ENCODE measurements at places on chromosomes 6 and 20.

DNA sequence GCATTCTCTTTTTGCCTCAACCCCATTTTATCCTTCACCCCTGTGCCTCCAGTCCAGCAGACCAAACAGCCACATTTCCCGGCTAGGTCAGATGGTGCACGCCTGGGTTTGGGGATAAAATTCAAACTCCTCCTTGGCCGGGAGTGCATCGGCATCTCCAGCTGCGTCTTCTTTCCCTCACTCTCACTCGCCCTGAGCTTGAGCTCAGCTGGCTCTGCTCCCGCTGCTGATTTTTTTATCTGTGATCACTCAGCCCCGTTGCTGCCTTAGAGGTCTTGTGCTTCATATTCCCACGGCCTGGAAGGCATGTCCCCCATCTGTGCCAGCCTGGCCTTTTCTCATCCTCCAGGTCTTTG lies 6.8 kb upstream of the EZR start:
- ATAC-seq: peak; percentile 61

- ATAC-seq: no peak
Observed at GRCh38 chr20:46264391-46265266, 43.7 kb downstream of the CDH22 start.

GRCh38 chr6:149360536-149360935 lies 39.5 kb upstream of the SUMO4 start:
- ATAC-seq: no peak

GRCh38 chr6:160386869-160387530 lies 38.8 kb downstream of the SLC22A3 start:
- ATAC-seq: peak; percentile 68

DNA sequence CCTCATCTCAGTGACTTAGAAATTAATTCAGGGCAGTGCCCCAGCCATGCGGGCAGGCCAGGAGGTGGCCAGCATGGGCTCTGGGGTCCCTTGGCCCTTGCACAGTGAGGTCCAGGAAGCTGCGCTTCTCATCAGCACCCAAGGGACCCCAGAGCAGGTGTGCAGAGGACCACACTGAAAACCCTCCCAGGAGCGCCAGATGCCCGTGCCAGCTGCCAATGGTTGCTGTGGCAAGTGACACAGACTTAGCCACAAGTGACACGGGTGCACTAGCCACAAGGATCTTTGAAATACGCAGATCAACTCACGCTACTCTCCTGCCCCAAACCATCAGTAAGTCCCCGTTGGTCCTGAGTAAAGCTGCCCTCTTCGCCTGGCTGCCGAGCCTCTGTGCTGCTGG lies 88.1 kb downstream of the ERMARD start:
- no peak for ATAC-seq

- ATAC-seq: no peak
Observed at GRCh38 chr6:27785294-27785693, 126.9 kb downstream of the OR2B2 start.

- no peak for ATAC-seq
Observed at GRCh38 chr6:101281266-101281665, 112.2 kb upstream of the GRIK2 start.

GRCh38 chr6:69758214-69758613 lies 38.6 kb downstream of the LMBRD1 start:
- ATAC-seq: no peak

DNA sequence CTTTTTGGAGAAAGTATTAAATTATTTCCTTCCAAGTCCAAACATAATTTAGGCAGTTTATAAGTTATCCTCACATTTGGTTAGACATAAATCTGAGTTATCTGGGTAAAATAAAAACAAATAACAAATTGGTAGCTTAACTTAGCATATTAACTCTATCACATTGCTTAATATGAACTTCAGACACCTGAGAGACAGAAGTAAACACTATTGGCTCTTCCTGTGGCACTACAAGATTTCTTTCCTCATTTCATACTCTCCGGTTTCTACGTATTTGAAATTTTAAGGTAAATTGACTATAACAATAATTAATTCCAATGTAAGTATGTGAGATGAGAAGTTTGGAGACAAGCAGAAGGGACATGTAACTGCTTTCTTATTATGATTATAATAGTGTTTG lies 106.8 kb downstream of the TRMT11 start:
- no peak for ATAC-seq

DNA sequence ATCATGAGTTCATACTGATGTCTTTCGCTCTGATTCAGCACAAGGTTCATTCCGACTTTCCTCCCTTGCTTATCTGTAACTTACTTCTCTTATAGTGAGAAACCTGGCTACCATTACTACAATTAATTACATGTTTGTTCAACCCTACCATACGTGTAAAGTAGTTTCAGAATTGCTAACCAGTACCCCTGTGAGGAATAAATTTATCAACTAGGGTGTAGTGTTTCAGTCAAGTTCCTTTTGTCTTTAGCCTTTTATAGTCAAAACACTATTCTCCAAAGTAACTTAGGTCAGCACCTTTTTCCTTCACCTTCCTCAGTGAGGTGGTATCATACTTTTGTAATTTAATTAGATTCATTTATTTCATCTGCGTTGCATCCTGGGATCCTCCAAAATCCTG lies 64.9 kb downstream of the MAP3K4 start:
- ATAC-seq: no peak

GRCh38 chr6:138517635-138518034 lies 18.3 kb upstream of the NHSL1 start:
- no peak for ATAC-seq

DNA sequence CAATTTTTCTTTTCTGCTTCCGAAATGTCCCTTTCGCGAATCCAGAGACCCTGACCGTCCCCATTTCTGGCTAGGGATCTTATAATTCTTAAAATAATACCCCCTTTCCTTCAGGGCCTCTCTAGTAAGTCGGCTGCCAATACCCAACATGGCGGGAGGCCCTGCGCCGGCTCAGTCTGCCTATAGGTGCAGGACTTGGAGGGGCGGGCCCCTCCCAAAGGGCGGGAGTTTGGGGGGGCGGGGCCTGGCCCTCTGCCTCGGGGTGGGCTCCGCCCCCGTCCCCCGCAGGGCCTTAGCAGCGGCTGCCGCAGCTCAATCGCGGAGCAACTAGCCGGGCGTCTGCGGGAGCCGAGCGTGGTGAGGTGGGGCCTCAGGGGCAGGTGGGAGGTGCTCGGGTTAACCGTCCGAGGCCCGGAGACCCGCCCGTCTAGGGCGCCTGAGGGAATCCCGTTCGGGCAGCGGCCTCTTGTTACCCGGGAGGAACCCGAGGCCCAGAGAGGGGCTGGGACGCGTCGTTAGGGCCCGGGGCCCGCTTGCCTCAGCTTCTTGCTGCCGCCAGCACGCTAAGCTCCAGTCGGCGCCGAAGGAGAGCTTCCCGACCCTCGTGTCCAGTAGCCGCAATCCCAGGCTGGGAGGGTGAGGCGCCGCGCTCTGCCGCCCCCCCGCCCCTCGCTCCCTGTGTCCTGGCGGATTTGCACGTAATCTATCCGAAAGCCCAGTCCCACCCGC lies at the start of gene CEP250:
TSS of gene CEP250 (plus strand) at position 718 of the 729 bp plus-strand sequence. CDS start 6,770 bp downstream, outside the sequence.
- ATAC-seq: peak; percentile 98

- peak; percentile 87 for ATAC-seq
Observed at GRCh38 chr20:47019121-47019824, 124.6 kb downstream of the EYA2 start.

DNA sequence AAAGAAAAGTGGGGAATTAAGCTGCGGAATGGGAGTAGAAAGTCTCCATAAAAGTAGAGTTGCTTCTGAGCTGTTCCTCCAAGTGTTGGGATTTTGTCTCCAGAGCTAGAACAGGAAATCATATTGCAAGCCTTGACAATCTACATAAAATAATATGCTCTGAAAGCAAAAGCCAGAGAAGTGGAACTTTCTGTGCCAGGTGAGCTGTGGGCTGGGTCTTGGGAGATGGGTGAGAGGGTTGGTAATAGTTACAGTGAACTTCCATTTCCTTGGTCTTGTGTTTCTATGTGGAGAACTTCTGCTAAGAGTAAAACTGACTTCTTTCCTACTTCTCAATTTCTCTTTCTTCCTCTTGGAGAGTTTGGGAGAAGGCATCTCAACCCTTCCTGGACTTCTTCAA lies 6.3 kb upstream of the HMGN4 start:
- no peak for ATAC-seq

GRCh38 chr6:33490621-33491020 lies 36.2 kb downstream of the ZBTB9 start:
- ATAC-seq: no peak

DNA sequence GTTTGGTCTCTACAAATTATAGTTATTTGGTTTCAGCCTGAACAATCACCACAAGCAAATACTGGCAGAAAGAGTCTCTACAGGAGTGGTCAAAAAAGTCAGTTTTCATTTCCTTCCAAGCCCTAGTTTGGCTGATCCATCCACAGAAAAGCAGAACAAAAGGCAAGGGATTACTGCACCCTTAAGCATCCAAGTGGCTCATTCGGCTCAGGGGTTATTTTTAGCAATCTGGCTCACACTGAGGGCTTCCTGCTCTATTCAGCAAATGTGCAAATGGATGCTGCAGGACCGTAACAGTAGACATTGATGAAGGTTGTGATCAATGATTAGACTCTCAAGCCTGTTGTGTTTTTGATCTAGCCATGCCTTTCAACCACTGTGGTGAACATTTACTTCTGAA lies 62.2 kb upstream of the FABP7 start:
- ATAC-seq: no peak

- ATAC-seq: peak; percentile 86
Observed at GRCh38 chr20:51306521-51307358, 235.8 kb downstream of the NFATC2 start.

DNA sequence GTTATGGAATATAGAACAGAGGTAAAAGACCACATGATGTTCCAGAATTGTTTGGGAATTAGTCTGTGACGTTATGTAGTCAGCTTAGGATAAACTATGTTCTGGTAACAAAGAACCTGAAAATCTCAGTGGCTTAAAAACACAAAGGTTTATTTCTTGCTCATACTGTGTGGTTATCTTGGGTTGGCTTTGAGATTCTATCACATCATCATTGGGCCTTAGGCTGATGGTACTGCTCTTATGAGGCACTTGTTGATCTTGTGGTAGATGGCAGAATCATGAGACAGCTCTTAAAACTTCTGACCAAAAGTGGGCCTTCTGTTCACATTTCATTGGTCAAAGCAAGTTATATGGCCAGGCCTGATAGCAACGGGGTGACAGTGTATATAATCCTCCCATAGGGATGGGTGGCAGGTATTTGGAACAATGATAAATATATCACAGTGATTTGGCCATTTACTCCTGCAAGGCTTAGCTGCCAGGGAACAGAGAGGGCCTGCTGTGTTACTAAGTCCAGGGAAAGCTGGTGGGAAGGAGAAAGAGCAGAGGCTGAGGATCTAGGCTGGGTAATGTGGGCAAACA lies 13.5 kb downstream of the DHX35 start:
- ATAC-seq: peak; percentile 44

- no peak for ATAC-seq
Observed at GRCh38 chr20:50094522-50094921, 18.4 kb downstream of the UBE2V1 start.

GRCh38 chr6:7260291-7261031 lies 52.5 kb downstream of the SSR1 start:
- peak; percentile 6 for ATAC-seq

DNA sequence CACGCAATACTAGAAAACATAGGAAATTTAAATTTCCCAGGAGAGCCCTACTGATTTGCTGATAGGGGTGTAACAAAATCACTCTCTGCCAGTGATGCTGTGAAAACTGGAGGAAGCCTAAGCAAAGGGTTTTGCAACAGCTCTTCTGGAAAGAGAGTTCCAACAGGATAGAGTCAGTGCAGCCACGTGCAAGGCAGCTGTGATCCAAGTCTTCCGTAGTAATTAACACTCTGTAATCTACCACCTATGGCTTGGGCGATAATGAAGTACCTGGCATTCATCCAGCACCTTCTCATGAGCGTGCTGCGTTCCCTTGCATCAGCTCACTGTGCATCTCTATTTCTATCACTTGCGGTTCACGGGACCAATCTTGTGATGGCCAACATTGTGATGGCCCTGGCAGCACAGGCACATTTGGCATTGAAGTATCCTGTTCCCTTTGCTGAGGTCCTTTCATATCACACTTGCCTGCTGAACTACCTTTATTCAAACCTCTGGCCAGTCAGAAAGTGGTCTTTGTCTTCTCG lies 48.2 kb downstream of the IRF4 start:
- peak; percentile 42 for ATAC-seq

- ATAC-seq: no peak
Observed at GRCh38 chr6:11795403-11795802, 16.8 kb upstream of the ADTRP start.

DNA sequence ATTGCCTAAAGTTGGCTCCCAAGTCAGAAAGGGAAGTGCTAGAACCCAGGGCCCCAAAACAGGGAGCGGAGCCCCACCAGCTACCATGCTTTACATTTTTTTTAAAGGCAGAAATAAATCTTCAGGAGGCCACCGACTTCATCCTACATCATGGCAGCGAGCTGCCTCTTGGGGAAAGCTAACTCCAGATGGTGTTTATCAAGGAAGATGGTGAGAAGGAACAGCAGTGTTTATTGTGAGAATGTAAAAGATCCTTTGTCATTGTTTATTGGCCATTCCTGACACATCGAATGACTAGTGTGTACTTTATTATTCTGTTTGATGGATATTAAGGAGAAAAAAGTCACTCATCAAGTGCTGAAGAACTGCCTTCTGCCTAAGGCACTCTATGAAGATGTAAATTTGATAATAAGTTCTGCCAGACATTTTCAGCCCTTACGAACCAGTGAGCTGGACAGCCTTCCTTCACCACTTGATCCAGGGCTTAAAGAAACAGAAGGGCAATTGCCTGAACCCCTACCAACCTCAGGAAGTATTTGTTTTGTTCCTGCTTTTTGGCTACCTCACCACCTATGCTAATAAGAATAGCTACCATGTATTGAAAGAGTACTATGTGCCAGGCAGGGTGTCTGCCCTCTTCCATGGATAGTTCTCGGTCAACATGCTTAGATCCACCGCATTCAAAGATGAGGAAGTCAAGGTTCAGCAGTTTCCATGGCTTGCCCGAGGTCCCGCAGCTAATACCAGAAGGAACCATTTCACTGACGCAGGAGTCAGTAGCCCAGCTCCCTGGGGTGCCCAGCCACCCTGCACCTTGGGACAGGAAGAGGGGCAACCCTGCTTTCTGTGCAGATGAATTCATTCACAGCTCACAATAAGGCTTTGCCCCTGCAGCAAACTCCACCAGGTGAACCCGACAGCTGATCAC lies 194.7 kb upstream of the RREB1 start:
- no peak for ATAC-seq

DNA sequence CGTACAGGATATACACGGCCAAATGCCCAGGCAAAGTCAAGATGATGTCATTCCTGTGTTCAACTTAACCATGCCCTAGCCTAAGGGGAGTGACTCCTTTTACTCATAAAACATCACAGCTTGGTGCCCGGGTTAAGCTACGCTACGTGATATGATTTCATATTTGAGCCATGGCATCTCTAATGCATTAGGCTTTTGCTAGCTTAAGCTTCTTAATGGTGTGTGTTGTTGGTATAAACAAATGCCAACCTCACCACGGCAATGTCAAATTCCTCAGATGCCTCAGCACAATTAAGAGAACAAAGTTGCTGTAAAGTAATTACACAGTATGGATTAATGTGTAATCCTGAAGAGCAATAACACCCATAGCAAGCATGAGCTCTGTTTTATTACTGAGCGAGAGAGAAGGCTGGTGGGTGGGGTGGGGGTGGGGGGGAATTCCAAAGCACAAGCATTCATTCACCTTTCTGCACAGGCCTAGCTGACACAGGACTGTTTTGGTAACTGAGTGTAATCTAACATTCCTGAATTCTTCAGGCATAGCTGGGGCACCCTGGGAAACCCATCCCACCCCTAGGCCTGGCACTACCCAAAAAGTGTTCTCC lies 44.7 kb upstream of the CNKSR3 start:
- ATAC-seq: no peak

GRCh38 chr6:152136449-152136825 lies 329.0 kb downstream of the ESR1 start:
- ATAC-seq: no peak
